ENCODE measurements at places on chromosomes 6 and 20.

DNA sequence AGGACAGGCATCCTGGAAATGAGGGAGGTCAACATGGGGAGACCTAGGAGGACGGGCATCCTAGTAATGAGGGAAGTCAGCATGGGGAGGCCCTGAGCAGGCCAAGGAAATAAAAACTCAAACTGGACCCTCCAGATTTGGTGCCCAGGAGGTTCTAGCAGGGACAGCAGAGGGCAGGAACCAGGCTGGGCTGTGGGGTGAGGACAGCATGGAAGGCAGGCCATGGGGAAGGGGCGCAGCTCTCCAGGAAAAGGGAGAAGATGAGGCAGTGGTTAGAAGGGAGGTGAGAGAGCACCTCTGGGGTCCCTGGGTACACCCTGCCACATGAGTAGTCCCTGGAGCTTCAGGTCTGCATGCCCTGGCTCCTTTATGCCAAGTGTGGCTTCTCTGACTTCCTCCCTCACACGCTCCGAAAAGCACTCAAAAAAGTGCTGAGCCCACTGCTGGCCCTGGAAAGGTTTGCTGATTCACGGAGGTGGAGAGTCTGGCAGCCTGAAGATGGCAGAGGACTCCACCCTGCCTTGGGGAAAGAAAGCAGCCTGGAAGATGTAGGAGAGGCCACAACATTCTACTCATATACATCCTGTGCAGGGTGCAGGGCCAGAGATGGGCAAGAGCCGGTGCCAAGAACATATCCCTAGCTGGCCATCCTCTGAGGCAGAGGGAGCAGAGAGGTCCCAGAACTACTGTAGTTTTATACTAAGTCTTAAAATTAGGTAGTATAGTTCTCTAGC lies 154.9 kb downstream of the MRPL14 start:
- no peak for DNase-seq

DNA sequence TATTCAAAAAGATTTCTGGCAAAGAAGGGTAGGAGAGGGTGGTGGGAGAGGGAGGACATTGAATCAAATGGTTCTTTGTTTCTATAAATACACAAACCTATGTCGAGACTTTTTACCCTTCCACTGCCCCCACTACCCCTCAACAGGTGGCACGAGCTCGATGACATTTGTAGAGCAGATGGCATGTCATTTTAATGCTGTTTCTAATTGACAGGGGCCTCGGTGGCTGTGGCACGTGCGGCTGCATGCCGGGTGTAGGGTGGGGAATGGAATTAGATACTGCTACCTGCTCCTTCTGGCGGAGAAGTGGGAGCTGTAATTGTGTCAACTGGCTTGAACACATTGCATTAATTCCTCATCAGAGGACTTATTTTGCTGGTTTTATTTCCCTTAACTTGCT lies 29.1 kb upstream of the SASH1 start:
- no peak for DNase-seq

DNA sequence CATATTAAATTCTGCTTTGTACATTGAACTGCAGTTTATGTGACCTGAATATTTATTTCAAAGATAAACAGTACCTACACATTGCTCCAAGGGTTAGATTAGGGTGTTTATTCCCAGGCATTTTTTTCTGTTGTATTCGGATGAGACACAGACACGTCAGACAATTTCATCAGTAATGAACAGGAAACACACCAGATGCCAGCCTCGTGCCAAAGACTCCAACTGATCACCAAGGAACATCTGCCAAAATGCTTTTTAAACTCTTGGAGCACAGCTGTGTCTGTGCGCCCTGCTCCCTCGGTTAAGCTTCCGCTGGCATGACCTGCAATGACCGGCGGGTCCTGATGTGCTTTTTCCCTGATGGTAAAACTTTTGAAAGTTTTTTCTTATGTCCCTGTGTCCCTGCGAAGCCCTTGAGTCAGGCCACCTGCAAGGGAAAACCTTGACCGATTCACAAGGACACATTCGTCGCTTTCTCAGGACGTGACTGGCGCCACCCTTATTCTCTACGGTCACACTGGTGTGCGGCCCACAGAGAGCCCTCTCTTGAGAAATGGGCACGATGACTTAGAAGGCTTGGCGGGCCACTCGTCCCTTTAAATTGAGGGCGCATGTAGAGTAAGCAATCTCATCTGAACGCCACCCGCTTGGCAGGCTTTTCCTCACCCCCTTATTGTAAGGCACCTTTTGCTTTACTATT lies 173.9 kb downstream of the QKI start:
- DNase-seq, result no peak

GRCh38 chr6:141551318-141551717 lies 581.4 kb upstream of the GJE1 start:
- no peak for DNase-seq

GRCh38 chr6:156638581-156638980 lies 138.6 kb upstream of the ARID1B start:
- DNase-seq, result no peak

- no peak for DNase-seq
Measured at GRCh38 chr6:51120016-51120415, 301.3 kb downstream of the TFAP2B start.

DNA sequence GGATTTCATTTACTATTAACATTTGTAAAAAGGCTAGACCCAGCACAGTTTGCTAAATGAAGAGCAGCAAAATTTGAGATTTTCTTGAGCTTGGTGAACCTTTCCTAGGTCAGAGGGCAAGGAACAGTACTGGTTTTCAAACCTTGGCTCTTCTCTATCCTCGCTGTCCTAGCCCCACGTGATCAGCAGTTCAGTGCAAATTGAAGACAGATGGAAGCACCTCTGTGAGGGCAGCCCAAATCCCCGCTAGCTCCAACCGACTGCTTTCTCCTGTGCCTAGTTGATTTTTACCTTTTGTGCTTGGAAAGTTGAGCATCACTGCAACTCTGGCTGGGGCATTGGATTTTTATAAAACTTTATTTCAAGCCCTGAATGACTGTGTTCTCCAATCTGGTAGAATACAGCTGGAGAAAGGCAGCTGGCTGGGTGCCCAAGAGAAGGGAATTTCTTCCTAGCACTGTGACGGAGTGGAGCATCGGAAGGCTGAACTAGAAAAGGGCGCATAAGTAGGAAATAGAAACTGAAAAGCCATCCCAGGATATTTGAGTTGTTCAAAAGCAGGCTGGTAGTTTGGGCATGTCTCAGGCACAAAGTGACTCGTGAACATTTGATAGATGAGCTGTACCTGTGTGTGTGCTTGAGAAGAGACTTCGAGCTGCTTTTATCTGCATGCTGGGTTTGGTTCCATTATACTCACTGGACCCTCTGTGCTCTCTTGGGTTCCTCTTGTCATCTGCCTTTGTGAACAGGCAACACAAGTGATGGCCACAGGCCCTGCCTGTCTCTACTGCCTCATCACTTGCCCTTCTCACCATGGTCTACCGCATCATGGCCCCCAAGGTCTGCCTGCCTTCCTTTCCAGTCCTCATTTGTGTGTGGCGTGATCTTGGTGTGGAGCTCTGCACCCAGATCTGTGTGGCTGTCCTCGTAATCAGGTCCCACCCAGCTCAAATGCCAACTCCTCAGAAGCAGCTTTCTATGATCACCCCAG lies 2.3 kb downstream of the RNF114 start:
- no peak for DNase-seq

DNA sequence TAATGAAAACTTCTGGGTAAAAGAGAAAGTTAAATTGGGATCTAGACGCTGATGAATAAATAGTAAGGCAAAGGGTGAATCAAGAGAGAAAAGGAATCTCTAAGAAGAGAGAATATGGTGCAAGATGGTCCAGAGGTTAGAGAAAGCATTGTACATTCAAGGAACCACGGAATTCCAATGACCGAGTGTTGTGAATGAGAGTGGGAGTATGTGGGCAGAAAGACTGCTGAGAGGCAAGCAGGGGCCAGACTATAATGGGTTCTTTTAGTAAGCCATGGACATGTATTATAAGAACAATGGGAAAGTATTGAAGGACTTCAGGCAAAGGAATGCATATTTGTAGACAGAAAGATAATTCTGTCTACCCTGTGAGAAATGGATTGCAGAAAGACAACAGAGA lies 45.2 kb downstream of the SPTLC3 start:
- no peak for DNase-seq

GRCh38 chr6:7649037-7649810 lies 59.2 kb downstream of the SNRNP48 start:
- no peak for DNase-seq

DNA sequence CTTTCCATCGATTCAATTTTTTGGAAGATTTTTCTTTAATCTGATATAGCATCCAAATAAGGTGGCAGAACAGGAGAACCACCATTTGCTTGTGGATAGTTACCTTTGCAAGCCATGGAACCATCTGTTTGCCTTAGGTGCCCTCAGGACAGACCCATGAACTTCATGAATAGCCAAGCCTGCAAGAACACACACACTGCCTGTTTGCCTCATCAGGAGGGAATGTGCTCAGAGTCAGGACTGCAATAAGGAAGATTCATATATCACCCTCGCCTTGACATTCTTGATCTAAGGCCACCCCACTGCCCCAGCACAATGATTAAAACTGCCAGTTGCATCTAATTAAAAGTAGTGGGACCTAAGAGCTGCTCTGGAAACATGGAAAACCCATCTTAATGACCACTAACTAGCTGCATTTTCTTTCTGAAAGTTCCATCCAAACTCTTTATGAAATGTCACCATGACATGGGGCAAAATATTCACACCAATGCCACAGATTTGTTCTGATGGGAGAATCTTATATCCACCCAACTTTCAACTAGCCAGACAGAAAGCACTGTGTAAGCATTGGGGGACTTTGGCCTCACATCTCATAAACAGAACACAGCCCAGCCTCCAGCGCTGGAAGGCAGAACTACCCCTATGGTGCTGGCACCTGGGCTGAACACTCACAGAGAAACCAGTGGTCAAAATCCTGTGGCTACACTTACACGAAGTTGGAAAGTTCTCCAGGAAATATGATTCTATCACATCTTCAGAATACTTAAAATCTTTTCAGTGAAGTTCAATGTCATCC lies 48.3 kb downstream of the TBXT start:
- DNase-seq, result no peak

DNA sequence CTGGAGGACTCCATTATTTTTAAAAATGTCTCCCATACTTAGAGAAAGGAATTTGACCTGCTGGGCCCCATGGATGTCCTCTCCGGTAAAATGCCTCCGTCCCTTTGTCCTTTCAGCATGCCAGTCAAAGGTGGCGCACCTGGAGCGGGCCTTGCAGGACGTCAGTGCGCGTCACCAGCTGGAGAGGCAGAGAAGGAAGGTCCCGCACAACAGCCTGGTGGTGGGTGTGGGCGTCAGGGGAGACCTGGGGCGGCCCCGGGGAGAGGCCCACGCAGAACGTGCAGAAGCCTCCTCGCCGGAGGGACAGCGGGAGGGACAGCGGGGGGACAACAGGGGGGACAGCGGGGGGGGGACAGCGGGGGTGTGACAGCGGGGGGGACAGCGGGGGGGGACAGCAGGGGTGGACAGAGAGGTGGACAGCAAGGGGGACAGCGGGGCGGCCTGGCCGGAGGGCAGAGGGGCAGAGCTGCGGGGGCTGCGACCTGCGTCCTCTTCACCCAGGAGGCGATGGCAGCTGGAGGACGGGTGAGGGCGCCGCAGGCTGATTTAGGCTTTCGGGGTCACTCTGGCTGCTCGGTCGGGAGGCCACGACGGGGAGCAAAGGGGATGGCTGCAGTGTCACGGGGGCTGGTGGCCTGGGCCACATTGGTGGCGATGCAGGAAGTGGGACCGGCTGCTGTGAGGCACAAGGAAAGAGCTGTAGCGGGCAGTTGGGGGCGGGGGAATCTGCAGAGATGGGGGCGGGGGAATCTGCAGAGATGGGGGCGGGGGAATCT lies 859 bp upstream of the KIF25 start:
- DNase-seq, result no peak

DNA sequence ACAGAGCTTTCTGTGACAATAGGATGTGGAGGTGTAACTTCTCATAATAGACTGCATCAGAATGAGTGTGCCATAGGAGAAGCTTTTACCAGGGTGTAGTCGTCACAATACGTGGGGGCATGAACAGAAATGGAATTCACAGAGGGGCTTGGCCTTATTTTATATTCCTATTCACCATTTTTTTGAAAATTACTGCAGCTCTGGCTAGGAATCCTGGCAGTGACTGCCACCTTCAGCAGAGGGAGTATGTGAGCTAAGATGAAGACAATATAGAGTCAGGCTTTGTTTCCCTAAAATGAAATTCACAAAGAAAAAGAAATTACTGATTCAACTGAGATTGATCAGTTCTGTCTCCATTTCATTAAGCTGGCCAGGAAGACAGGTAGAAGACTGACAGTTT lies 13.9 kb downstream of the TOMM6 start:
- no peak for DNase-seq

DNA sequence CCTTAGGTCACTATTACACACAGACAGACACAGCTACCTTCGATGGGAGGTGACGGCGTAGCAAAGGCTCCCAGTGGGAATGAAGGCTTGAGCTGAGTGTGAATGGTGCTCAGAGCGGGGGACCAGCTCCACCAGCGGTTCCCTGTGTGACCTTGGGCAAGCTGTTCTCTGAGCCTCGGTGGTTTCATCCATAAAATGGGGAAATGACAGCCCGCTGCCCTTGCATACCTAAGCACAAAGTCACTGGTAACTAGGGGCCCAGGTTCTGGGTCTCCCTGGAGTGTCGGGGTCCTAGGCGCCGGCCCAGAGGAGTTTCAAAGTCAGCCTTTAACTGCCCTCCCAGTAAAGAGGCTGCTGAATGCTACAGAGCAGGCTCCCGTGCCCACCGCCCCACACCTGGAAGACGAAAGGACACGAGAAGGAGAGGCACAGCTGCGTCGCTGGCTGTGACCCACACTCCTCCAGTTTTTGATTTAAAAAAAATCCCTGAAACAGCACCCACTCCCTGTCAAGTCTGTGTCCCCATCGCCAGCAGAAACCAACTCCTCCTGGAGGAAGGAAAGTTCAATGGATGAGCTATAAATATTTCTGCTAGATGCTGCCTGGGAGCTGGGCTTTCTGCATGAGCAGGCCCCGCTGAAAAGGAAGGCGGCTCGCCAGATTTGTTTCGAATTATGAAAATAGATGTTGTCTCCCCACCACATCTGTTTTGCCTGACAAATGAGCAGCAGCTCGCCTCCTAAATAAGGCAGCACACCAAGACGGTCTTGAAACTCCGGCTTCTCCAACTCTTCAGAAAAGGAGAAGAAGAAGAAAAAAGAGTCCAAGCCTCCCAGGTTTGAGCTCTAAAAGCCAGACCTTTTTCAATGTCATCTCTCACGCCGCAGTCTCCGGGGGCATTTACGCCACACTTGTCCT lies 27.4 kb downstream of the PMEPA1 start:
- DNase-seq, result no peak

DNA sequence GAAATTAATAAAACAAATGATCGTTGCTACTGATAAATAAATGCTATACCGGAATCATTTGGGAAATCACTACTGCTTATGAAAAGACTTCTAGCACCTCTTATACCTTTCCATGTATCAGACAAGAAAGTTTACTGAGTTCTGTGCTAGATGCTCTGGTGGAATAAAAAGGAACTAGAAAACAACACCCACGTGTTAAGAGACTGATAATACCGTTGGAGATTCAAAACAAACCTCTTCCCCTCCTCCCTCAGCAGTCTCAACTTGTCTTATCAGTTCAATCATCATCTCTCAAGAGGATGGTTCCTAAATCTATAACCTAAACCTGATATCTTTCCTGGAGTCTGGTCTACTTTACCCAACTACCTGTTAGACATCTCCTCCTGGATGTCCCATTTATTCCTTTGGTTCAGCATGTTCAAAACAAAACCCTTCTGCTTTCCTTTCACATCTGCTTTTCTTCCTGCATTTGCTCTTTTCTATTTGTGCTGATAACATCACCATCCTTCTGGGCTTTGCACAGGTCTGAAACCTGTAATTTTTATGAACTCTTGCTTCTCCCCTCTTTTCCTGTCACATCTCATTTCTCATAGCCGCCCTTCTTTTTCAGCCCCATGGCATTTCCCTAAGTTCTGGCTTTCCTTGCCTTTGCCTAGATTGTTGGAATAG lies 122.2 kb downstream of the COL19A1 start:
- no peak for DNase-seq
